ENCODE measurements at places on chromosomes 7 and 10.

DNA sequence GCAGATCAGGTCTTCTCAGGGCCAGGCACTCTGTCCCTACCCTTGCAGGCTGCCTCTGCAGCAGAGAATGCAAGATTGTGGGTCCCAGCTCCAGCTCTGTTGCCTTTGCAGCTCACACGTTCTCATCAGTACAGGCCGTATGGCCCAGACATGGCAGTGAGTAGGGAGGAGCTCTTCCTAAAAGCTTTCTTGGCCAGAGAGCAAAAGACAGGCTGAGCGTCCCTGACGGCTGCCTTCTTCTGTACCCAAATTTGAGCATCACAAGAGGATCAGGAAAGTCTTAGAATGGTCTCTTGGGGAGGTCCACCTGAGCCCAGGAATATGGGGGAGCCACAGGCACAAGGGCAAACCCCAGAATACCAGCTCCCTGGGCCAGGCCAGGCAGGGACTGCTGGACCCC is 266.3 kb upstream of the ZMIZ1 start:
- DNase-seq: no peak

DNA sequence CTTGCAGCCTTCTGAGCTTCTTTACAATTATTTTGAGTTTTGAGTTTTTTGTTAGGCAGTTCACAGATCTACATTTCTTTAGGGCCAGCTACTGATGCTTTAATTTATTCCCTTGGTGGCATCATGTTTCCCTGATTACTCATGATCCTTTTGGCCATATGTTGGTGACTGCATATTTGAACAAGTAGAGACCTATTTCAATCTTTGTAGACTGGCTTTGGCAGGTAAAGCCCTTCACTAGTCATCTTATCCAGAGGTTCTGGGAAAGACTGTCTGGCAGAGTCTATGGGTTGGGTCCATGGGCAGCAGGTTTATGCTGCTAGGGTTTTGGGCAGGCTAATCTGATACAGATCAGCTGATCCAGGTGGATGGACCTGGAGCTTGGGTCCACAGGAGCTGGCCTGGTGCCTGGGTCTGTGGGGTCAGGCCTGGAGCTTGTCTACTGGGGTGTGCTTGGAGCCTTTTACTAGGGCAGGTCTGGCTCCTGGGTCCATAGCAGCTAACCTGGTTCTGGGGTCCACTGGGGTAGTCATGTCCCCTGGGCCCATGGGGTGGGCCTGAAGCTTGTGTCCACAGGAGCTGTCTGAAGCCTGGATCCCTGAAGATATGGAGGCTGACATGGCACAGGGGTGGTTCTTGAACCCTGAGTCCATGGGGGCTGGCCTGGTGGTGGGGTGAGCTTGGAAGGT is 72.7 kb downstream of the GPR85 start:
- no peak for DNase-seq

DNA sequence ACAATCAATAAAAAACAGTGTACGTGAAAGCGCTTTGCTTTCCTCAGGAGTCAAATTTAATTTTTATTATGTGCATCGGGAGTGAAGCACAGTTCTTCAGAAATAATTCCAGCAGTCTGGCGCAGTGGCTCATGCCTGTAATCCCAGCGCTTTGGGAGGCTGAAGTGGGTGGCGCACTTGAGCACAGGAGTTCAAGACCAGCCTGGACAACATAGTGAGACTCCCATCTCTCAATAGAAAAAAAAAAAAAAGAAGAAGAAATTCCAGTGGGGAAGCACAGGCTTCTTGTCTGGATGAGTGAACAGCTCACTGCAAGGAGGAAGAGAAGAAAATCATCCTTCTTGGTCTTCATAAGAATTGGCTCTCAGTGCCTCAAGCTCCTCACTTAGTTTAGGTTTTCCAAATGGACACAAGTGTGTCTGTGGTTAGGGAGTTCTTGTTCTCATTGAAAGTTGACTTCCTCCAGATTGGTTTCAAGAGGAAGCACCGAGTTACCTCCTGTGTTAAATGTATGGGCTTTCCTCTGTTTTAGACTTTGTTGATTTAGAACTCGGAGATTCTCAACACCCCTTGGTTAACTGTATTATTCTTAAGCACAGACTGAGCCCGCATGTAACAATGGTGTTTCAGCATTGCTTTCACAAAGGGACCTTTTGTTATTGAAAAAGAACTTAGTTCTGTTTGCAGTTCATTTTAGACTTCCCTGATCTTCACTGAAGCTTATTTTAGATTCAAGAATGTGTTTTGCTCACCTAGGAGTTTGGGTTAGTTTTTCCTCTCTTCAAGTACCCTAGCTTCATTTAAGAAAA is 28.0 kb downstream of the LMTK2 start:
- DNase-seq: no peak

GRCh38 chr10:35216303-35216905 is 89.8 kb downstream of the CREM start:
- no peak for DNase-seq

DNA sequence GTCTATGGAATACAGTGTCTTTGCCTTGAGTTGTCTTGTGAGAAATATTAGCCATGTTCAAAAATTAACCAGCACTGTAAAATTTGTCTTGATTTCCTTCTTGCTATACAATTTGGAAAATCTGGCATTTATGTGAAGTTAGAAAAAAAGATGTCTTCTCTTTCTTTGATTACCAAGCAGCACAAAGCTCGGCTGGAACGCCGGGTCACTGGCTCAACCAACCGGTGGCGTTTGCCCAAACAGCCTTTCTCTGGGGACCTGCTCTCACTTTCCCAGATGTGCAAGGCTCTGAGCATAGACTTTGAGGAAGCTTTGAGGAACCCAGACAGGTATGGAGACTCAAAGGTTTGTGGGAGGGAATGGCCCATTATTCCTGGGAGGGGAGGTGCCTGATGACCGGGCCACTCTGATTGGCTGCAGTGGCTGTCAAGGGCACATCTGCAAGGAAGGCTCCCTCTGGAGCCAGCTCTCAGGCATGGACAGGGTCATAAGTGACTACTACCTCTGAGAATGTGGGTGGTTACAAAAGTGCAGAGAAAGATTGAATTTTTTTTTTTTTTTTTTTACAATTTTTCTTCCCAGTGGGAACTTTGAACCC is 5.6 kb downstream of the BTBD16 start:
- no peak for DNase-seq

DNA sequence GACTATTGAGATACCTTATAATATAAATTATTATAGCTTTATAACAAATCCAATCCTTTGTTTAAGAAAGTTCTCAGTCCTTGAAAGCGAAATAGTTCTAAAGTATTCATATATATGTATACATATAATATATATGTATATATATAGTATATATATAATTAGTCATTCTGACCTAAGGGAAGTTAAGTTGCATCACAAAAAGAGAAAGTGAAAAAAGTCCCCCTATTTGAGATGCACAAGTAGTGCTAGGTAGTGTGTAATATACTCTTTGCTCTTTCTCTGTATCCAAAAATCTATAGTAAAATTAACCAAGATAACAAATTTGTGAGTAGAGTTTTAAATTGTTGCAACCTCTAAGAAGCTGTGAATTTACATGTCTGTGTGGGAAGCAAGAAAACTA is 13.3 kb upstream of the IFIT1B start:
- DNase-seq: no peak

DNA sequence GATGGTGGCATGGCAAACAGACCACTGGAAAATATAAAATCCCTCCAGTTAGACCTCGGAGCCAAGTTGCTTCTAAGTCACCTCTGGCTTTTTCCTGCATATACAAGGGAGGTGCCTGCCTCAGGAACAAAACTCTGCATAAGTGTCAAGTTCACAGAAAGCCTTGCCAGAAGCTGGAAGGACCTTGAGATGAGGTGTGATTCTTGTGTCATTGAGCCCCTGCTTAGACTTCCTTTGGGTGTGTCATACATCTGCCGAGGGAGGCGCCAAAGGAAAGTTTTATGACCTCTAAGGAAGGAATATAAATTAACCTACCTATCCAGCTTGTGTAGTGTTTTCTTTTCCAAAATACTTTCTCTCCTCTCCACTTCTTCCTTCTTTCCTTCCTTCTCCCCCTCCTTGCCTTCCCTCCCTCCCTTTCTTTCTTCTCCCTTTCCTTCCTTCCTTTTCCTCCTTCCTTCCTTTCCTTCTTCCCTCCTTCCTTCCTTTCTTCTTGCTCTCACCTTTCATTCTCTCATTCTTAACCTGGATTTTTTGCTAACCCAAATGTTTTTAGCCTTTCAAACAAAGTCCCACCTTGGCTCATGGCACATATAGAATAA is 75.2 kb downstream of the TRIL start:
- no peak for DNase-seq

DNA sequence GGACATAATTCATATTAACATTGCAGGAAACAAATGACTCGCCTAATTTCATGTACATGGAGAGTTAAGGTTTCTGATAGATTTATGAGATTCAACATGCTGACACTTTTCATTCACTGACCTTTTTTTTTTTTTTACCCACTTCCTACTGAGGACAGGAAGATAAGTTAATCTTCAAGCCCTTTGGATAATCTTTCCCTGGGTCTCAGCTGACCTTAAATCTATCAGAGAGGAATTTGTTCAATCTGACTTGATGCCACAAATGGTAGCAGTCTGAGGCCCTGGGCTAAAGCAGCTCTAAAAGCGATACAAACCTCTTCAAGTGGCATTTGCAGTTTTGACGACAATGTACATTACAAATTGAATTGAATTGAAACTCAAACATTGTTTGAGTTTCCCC is 493.3 kb upstream of the SORCS1 start:
- no peak for DNase-seq

GRCh38 chr10:126781450-126782216 is 111.1 kb upstream of the C10orf90 start:
- no peak for DNase-seq

- no peak for DNase-seq
These were observed 42.0 kb upstream of the PCLO start for GRCh38 chr7:83204715-83205114.

DNA sequence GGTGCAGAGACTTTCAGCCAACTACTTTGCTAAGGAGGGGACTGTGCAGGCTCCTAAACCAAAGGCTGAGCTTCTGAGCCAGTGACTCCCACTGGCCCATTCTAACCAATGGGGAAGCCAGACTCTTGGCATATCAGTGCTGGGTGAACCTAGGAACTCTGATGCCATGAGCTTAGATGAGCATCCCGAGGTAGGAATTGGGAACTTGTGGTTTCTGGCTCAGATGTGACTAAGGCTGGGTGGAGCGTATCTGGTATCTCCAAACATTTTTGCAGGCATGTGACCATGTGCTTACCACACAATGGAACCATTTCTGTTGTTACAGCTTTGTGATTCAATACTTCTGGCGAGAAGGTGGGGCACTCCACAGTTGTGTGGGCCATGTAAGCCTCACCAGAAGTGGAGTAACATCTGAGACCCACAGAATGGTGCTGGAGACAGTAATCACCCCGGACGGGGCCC is 2.5 kb upstream of the AVPI1 start:
- no peak for DNase-seq

DNA sequence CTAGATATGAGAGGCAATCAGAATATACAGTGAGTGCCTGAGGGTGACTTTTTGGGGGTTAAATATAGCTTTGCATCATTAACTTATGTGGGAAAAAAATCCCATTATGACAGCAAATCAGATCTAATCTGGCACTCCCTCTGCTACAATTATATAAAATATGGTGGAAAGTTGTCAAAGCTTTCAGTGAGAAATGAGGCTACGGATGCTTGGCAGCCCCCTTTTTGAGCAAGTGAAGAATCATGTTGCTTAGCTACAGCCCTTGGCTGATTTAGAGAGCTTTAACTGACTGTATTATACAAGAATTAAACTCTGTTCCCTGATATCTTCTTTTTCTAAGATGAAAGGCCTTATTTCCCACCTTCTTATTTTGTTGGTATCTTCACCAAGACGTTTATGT is 57.4 kb downstream of the GPR158 start:
- no peak for DNase-seq

DNA sequence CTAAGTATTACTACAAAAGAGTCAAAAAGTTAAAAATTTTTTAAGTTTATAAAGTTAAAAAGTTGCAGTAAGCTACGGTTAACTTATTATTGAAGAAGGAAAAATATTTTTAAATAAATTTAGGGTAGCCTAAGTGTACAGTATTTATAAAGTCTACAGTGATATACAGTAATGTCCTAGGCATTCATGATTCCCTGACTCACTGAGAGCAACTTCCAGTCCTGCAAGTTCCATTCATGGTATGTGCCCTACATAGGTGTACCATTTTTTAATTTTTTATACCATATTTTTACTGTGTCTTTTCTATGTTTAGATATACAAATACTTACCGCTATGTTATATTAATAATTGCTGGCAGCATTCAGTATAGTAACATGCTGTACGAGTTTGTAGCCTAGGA is 92.3 kb downstream of the CTNNA3 start:
- DNase-seq: no peak

DNA sequence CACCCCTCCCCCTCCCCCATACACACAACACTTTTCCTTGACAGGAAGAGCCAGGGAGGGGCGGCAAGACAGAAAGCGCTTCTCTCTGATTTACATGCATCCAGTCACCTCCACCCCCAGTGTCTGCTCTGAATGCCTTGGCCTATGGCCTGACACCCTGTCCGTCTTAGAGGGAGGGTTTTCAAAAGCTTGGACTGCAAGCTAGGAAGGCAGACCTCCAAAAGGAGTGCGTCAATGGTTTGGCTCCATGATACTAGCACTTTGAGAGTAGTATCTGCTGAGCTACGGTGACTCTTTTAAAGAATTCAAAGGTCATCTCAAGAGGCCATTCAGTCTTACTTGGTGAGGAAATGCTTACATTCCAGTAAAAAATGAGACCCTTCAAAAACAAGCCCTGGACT is 20.3 kb upstream of the PAX2 start:
- no peak for DNase-seq

DNA sequence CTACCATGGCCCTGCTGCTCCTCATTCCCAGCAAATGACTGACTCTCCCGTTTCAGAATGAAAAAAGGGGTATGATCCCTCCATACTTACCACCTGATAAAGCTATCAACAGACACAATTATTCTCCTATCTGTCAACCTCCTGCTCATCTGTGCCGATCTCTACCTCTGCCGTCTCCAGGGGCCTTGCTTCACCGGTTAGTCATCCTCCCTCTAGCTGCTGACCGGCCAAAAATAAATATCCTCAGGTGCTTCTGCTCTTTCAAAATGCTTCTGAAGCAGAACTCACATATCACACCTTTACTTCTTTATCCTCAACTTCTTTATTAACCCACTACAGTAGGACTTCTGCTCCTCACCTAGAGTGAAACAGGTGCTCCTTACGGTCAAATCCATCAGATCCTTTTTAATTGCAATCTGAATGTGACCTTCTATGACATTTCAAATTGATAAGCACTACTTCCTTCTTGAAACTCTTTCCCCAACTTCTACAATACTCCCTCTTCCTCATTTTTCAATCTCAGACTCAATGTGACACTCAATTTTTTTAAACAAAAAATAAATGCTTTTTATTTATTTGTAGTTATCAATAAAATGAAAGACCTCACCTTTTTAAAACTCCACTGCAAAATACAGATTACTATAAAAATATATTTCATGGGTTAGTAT is 63.2 kb downstream of the LMBR1 start:
- DNase-seq: no peak

- no peak for DNase-seq
These were observed 256.5 kb downstream of the PHTF2 start for GRCh38 chr7:78055001-78055573.

- DNase-seq: no peak
These were observed 37.1 kb downstream of the RBAK start for GRCh38 chr7:5082806-5083205.
